ENCODE measurements at places on chromosomes 13 and 19.
A peak's percentile ranks its signal among the peaks of the same experiment; 100 is the strongest.

DNA sequence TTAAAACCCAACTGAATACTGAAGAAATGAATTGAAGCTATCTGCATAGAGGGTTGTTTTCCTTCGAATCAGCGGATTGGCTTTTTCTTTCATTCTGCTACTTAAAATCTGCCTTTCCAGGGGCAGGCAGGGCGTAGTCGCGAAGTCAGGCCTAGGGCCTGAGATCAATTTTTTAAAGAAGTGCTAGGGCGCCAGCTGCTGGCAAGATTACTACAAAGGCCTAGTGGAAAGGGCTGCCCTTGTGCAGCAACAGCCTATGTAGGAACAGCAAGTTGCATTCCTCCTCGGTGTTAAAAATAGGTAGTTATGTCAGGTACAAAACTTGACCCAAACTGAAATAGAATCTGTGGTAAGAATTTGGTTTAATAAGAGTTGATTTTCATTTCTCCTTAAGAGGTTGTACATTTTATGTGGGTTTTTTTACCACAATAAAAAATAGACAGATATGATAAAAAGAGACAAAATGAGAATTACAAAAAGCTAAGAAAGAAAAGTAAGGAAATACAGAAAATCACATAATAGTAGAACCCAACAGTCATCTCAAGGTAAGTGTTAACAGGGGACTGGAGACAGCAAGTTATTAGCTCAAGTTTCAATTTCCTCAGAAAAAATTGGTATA, 9.5 kb upstream of the URAD start:
- DNase-seq = peak; percentile 43

DNA sequence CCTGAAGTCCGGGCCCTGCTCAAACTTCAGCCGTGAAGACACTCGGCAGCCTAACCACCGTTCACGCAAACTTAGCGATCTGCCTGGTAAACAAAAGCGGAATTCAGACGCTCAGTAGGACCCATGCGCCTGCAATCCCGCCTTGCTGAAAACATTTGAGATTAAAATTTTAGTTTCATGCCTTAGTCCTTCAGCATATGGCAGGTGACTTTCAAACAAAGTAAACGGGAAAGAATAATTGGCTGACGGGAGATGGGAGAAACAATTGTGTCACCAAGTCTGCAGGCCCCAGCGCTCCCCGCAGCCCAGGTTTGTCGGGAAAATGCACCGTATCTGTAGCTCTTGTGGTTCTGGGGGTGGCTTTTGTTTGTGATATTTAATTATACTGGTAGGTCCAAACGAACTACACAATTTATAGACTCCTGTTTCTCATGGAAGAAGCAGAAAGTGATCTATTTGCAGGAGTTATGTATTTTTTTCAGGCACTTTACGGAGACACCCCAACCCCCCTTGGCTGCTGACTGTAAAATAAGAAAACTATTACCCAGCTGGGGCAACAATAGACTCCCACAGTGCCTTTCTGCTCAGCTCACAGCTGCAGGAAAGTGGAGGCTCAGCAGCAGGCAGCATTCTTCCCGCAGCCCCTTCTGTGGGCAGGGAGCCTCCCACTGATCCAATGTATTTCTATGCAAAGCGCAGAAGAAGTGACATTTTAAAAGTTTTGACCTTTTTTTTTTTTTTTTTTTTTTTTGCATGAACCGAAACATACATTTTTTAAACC, 94.8 kb downstream of the SOX1 start:
- DNase-seq = no peak

DNA sequence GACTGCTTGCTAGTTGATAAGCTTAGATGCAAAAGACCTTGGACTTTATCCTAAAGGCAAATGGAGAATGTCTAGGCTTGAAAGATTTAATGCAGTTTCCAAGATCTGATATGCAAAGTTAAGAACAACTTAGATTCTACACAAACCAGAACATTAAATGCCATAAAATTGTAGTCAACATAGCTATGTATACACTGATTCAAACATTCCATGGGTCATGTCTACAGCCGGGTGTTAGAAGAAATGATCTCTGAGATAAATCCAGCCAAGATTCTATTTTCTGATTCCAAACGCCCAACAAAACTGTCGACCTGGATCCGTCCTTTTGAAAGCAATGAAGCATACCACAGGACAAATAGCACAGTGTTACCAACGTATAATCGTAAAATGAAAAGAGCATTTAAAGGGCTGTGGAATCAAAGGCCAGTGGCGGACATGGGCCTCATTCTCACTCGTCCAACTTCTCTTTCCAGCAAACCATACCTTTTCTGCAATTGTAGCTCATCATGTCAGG, 52.7 kb downstream of the KCTD12 start:
- DNase-seq = no peak

GRCh38 chr13:91313103-91313502, 34.4 kb upstream of the MIR17HG start:
- DNase-seq = peak; percentile 26

DNA sequence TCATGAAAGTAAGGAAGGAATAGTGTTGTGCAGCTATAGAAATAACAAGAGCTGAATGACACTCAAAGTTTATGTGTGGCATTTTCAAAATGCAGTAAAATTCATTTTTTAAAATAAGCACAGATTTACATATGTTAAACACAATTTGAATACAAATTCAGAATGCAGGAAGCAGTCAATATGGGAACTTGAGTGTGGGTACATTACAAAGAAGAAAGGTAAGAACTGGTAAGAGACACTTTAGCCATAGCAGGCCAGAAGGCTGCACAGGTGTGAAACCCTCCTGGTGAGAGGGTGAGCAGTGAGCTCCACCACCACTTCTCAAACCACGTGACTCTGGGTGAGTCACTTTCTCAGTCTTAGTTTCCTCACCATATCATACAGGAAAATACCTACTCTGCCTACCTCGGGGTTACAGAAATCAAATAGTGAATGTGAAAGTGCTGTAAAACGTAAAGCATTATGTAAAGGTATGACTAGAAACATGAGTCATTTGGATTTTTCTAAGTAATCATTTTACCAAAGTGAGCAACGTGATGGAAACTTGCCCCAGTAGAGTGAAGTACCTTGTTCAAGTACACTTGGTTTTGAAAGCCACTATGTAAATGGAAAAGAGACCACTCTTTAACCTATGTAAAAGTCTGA, 40.5 kb downstream of the USP12 start:
- no peak for DNase-seq

GRCh38 chr13:77218274-77218673, 108.6 kb downstream of the MYCBP2 start:
- no peak for DNase-seq

GRCh38 chr13:21463424-21463823, 4.3 kb upstream of the ZDHHC20 start:
- DNase-seq = no peak

DNA sequence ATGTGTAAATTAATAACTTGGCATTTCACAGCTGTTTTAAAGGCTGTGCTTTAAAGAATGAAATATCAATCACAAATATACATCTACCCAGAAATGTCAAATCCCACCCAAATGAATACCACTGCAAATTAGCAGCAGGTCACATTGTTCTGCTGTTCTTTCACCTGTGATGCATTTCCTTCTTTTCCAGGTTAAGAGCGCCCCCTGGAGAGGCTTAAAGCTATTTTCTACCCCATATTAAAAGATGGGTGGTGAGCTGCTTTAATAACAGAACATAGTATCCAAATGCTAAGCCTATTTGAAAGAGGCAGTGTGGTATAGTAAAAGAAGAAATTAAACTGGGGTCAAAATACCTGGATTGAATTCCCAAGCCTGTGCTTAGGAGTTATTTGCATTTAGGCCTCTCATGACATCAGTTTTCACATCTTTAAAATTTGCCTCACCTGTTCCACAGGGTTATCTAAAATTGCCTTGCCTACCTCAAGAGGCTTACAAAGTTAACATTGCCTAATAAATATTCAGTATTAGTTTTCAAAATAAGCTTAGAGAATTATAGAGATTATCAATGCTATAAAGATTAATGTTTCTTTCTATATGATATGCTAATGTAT, 396.9 kb upstream of the SLITRK5 start:
- DNase-seq = peak; percentile 30

Measured in AG10803 (cell line).